ENCODE measurements at places on chromosomes 6 and 20.

GRCh38 chr6:148440877-148441453, 98.3 kb downstream of the SASH1 start:
- peak; percentile 92 for DNase-seq

- no peak for DNase-seq
Measured at GRCh38 chr6:166408936-166409755, 26.4 kb upstream of the MPC1 start.

DNA sequence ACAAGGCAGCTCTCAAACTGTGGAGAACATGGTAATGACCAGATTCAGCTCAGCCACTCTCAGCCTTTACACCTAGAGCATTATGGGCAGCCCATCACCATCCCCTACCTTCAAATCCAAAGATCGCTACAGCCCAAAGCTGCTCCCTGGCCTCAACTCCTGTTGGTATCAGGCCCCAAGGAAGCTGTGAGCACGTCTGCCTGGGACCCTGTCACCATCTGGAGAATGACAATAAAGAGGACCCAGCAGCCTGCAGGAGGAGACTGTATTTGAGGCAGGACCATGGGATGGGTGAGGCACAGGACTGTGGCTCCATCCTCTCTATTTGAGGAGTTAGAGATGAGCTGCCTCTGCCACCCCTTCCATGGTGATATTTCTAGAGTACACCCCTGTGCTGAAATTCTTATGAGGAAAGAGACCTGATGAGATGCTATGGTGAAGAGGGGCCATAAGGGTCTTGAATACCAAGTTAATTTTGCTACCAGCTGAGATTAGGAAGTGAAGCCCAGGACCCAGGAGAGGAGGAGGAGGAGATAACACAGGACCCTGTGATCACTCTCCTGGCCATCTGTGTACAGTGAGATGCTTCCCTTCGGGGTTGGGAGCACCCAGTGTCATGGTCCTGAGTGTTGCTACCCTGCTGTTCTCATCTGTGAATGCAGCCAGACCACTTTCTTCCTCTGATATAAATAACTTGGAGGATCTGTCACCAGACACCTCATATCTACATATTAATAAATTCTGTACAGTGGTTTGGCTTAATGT, 19.6 kb upstream of the MICB start:
- DNase-seq, result no peak

DNA sequence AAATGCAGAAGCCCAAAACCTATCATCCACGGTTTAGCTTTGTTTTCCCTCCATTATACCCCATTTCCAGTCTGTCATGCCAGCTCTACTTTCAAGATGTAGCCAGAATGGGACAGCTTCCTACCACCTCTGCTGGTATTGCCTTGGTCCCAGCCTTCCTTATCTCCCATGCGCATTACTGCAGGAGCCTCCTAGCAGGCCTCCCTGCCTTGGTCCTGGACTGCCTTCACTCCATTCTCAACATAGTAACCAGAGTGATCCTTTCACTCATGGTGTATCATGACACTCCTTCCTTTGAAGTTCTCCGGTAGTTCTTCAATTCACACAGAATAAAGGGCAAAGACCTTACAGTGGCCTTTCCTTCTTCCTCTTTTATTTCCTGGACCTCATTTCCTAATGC, 15.9 kb downstream of the TPD52L1 start:
- no peak for DNase-seq

DNA sequence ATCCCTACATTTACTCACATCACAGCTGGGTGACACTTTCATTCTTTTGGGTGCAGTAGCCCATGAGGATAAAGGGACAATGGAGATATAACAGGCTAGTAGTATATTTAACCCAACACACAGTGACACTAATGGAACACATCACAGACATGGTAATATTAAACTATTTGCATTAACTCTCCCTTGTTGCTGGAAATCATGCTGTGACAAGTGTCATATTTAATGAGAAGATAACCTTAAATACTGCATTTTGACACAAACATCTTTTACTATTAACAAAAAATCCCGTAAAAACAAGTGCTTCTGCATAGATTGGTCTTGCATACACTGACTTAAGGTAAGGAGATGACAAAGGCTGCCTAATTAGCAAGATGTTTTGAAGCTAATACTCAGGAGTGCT, 45.5 kb downstream of the CNR1 start:
- no peak for DNase-seq

- no peak for DNase-seq
Measured at GRCh38 chr6:154579485-154579884, 69.0 kb upstream of the CNKSR3 start.

- DNase-seq, result peak; percentile 85
Measured at GRCh38 chr20:44959638-44960102, 527 bp downstream of the TOMM34 start.

DNA sequence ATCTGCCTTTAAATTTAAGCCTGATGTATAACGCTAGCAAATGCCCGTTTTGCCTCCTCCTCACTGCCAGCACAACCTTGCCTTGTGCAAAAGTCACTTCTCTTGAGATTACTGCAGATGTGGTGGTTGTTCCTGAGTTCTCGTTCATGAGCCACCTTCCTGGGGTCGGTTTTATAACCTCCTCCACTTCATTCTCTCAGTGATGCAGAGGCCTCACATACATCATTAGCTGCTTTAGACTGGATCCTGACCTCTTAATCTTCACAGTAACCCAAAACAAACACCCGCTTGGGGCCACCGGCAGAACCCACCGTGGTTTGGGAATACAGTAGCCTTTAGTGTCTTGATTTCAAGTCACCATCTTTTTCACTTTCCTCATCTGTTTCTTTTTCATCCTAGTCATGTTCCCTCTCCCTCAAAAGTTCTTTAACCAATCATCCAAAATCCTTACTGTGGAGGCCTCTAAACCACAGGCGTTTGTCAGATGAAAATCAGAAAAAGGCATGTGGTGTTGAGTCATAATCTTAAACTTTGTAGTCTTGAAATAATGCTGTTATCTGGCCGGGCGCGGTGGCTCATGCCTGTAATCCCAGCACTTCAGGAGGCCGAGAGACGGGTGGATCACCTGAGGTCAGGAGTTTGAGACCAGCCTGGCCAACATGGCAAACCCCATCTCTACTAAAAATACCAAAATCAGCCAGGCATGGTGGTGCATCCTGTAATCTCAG, 430.3 kb upstream of the SOX4 start:
- peak; percentile 93 for DNase-seq

- DNase-seq, result no peak
Measured at GRCh38 chr6:135439549-135439948, 58.0 kb downstream of the AHI1 start.

DNA sequence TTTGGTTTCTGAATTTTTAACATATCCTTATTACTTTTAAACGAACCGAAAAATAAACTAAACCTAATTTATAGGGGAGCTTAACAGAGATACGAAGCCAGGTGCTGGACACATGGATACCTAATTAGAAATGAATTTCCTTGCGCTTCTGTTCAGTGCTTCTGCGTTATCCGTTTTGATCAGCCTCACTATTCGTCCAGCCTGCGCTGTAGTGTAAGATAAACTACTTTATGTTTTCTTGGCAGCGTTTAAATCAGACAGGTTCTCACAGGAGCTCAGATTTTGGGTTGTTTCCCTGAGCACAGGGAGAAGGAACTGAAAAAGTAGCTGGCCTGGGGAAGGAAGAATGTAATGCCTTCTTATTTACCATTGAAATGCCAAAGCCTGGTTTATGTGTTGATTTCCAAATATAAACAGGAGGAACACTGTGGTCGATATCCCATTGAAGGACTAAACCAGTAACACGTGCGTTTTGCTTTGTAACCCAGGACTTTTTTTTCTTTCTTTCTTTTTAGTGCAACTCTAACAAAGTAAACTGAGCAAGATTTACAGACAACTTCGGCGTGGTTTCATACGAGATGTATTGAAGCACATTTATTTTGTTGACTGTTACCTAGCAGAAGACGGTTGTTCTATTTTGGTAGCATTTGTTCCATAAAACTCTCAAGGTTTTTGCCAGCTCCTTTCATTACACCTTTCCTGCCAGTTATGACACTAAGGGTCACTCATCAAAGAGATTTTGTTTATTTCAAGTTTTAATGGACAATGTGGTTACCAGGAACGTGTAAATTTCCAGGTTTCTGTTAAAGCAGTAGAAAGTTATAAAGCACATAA, 214.8 kb upstream of the HEY2 start:
- no peak for DNase-seq

- DNase-seq, result no peak
Measured at GRCh38 chr20:45034436-45034835, 66.5 kb downstream of the KCNS1 start.

DNA sequence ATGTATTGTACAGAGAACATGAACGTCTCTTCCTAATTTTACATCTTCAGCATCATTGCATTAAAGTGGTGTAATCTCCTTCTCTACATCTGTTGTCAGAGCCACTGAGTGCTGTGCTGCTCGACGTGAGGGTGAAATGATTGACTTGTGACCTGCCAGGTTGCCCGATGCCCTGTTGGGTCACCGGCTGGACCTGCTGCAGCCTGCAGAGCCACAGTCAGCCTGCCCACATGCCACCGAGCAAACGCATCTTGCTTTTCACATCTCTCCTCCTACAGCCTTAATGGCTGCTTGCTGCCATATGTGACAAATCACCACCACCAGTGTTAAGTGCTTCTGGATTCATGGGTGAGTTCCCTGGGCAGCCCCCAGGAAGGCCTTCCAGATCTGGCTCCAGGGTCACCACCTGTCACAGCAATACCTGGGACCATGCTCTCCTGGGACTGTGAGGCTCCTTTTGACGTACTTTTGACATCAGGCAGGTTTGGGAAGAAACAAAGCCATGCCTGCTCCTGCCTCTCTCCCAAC, 80.3 kb downstream of the ASXL1 start:
- no peak for DNase-seq

DNA sequence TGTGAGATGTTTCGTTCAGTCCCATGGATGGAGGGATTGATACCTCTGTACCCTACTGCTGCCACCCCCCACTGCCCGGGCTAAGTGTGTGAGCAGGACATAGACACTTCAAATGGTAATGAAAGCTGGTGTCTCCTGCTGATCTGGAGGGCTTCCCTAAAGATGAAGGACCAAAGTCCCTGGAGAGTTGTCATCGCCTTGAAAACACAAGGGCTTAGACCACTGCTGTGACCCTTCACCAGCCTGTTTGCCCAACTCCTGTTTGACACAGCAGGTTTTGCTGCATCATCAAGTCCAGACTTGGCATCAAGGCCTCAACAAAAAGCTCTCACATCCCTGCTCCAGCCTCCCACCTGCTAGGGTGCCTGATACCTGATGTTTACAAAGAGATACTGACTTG, 57.9 kb upstream of the FAM8A1 start:
- no peak for DNase-seq

GRCh38 chr20:32539817-32540675, 45.1 kb downstream of the NOL4L start:
- no peak for DNase-seq

DNA sequence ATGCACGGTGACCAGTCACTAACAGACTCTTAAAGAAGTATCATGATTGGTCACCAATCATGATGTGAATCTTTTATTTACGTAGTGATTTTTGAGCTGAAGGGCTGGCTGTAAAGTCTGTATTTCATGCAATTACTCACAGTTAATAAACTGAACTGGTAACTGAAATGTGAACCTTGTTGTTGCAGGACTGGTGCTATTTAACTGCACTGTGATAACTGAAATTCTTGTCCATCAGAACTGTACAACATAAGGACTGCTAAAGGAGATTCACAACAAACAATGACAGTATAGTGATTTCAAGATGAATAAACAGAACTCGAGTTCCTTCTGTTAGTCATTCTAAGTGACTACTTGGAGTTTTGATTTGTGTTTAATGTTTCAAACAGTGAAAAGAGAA, 316.6 kb downstream of the TPBG start:
- no peak for DNase-seq

- DNase-seq, result no peak
Measured at GRCh38 chr6:114421199-114421598, 78.4 kb upstream of the HS3ST5 start.

GRCh38 chr6:41455410-41455809, 90.8 kb upstream of the FOXP4 start:
- DNase-seq, result no peak

- DNase-seq, result peak; percentile 68
Measured at GRCh38 chr20:5729348-5729747, 20.9 kb upstream of the SHLD1 start.

DNA sequence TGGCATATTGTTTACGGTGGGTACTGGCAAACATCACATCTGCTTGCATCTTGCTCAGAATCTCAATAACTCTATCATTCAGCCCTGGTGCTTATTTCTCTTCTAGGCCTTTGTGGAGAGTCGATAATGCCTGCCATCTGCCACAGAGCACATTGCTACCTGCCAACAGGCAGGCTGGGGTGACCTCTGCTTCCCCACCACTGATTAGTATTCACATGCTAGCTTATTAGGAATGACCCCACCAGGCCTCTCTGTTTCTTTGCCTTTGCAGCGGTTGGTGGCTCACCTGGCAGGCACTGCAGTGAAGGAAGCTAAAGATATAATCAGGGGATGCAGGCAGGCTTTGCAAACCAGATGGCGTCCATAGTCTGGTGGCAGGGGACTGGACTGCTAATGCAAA, 154.5 kb downstream of the MMS22L start:
- DNase-seq, result no peak

GRCh38 chr6:168939041-168939440, 314.6 kb downstream of the THBS2 start:
- no peak for DNase-seq

DNA sequence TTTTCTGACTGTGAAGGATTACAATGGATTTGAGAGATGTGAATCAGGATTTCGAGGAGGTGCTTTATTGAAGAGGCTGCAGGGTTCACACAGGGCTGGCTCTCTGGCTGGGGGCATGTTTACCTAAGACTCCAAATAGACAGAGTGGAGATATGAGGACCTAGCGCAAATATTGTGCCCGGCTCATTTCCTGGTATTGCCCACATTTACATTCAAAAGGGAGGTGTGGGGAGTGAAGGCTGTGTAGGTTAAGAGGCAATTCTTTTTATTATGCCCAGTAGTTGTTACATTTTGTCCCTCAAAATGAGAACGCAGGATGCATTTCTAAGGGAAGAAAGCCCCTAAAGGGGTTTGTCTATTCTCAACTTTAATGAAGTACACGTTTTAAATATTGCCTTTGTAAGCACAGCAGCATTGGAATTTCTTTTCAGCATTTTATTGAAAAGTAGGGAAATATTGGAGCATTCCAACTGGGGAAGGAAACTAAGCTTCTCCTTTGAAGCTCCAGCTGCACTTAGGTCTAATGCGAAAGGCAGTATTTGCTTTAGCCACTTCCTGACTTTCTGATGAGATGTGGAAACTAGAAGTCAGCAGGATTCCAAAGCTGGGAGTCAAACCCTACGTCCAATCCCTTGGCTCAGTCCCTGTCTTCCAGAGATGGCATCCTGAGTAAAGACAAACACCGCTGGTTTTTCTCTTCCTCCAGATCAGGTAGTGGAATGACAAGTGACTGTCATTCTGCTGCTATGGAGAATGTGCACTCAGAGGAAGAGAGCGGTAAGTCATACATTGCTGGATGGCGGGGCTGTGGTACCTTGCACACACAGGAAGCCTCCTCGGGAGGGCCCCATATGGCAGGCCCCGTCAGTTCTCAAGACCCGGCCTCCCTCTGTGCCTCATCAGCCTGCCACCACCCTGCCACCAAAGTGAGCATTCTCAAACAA, 70.7 kb downstream of the MYB start:
- DNase-seq, result peak; percentile 62

GRCh38 chr6:82353848-82354247, 9.8 kb upstream of the TPBG start:
- no peak for DNase-seq
